ENCODE measurements at places on chromosomes 4 and X.

- DNase-seq = peak; percentile 94
Observed at GRCh38 chr4:170089668-170090351, at the start of gene AADAT. Gene AADAT, minus strand, starts transcription at chr4:170089956. Its CDS starts 266 bp downstream, at chr4:170089690.

DNA sequence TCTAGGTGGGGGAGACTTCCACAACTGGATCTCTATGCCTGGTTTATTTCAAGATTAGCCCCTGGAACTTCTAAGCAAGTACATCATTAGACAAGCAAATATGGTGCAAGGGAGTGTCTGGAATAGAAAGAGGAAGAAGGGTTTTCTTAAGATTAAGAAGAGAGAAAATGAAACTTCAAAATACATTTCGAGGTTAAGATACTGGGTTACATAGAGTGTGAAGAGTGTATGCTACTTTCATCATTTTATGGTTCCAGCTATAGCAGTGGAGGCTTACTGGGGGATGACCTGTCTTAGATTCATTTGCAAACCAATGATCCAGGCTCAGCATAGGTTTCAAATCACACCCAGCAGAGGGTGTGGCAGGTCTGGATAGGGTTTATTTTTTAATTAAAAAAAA lies 144.4 kb upstream of the GATB start:
- DNase-seq = no peak

DNA sequence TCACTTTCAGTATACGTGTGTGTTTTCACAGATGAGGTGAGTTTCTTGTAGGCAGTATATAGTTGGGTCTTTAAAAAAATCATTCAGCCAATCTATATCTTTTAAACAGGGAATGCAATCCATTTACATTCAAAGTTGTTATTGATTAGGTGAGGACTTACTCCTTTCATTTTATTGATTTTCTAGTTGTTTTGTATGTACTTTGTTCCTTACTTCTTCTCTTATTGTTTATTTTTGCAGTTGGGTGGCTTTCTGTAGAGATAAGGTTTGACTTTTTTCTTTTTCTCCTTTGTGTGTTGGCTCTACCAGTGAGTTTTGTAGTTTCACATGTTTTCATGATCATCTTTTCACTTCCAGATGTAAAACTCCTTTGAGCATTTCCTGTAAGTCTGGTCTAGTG lies 83.1 kb downstream of the MAGED1 start:
- no peak for DNase-seq

DNA sequence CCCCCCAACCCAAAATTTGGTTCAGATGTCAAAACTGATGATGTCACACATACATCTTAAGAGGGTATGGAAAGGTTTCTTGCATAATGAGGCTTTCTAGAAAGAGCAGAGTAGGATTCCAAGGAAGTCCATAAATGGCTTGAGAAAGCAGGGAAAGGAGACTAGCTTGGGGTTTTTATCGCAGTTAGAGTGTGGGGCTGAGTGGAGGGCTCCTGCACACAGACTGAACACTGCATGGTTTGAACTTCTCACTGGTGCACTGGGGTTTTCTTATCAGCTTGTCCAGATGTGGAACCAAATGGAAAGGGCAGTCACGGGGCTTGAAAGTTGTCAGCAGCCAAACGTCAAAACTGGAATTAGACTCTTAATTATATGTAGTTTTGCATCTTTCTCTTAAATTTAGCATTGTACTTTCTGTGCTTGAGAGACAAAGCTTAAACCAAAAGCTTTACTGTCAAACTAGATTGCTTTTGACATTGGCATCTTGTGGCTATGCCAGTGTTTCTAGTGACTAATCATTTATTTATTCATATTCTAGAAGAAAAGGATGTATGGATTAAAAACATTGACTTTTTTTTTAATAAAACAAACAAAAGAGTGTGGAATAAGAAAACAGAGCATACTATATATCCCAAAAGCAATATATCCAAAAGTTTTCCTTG lies 78.3 kb upstream of the STIM2 start:
- DNase-seq = no peak

DNA sequence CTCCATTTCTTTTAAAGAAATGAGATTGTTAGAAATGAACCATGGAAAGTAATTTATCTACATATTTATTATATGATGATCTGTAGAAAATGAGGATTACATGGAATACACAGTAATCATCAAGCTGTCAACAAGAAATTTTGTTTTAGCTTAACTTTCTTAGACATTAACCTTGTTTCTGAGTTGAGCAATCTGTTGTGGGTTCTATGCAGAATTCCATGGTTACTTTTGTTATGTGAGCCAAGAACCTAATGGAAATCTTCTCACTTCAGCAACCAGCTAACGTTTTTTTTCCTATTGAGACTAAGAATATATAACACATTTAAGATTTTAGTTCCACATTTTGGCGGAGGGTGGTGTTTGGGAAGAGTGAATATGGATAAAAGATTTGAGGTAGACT lies 136.1 kb upstream of the SLC4A4 start:
- no peak for DNase-seq

DNA sequence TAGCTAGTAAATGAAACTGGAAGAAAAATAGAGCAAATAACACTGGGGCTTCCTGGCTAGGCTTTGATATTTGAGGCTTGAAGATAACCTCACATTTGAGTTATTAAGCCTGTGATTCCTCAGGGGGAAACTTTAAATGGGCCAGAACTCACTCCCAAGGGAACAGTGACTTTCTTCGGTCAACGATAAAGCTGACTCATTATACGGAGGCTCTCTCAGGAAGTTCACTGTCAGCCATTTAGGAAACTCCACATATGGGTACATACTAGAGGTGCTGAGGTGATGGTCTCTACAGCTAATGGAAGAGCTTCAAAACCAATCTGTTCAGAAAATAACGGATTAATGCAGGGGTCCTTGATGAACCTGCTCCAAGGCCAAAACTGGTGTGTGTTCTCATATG lies 120.8 kb downstream of the SH2D1A start:
- no peak for DNase-seq

DNA sequence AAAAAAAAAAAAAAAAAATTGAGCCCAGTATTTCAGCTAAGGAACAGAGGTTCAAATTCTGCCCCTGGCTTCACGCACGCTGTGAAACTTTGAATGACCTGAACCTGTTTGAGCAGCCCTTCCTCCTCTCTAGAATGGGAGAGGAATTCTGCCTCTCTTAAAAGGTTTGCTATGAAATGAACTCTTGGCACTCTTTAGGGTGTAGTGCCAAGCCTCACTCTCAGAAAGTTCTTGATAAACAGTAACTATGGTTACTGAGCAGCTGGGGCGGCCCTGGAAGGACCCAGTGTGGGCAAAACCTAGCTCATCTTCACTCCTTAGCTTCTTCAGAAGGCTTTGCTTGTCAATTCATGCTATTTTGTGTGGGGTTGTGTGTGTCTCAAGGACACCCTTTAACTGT lies 73.7 kb downstream of the GEMIN8 start:
- DNase-seq = no peak

GRCh38 chr4:130183766-130184165 lies 1087.8 kb downstream of the C4orf33 start:
- no peak for DNase-seq

GRCh38 chr4:2871466-2871865 lies 27.8 kb downstream of the ADD1 start:
- DNase-seq = no peak

DNA sequence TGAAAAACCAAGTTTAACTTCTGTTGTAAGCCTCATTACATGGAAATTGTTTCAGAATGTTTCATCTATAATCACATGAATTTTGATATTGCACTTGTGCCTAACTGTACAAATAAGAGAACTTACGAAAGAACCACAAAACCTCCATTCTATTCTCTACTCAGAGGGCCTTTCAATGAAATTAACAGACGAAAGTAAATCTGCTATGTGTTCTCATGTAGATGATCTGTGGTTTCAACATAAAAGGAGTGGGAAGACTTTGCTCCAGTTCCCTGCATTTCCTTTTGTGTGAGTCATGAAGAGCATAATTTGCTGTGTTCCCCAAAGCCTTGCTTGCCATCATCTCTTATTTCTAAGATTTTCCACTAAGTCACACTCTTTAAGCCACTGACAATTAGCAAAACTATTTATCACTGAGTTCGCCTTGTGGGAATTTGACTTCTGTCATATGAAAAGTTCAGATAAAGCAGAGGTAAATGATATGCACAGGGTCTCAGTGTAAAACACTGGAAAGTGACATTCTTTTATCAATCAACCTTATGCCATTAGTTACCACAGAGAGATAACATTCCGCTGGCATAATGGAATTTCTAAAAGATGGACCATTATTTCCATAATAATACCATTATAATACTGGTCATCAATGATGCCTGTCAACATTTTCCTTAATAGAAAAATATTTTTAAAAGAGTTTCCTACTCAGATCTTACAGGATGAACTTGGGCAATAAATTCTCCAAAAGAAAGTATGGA lies 329.8 kb downstream of the NR3C2 start:
- DNase-seq = no peak

DNA sequence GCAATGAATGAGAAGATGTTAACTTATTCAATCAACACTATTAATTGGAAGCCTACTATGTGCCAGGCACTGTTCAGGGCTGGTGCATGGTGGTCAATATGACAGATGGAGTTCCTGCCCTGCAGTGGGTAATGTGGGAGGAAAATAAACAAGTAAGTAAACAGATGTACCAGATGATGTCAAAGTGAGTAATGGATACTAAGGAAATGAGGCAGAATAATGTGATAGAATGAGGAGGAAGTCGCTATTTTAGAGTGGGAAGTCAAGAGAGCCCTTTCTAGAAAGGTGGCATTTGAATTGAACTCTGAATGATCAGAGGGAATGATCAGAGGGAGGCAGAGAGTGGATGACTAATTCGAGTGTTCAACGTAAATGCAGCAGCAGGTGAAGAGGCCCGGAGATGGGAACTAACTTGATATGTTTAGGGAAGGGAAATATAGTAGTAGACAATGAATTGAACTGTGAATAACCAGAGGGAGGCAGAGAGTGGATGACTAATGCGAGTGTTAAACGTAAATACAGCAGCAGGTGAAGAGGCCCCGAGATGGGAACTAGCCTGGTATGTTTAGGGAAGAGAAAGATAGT lies 48.3 kb downstream of the HMGB3 start:
- no peak for DNase-seq

- DNase-seq = peak; percentile 87
Observed at GRCh38 chr4:3871181-3871852, 105.1 kb downstream of the ADRA2C start.

DNA sequence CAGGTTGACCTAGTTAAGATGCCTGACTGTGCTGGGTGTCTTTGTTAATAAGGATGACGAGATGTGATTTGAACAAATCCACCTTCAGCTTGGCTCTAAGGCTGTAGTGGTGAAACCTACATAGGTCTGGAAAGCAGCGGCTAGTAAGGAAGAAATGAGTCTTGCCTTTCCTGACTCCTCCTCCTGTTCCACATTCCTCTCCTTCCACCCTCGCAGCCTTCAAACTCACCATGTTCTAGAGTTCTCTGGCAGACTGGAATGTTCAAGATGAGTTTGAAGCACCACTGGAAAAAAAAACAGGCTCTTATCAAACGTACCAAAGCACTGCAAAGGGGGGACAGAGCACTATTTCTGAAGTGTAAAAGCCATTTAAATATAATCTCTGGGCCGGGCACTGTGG lies 395.4 kb downstream of the BMPR1B start:
- no peak for DNase-seq

DNA sequence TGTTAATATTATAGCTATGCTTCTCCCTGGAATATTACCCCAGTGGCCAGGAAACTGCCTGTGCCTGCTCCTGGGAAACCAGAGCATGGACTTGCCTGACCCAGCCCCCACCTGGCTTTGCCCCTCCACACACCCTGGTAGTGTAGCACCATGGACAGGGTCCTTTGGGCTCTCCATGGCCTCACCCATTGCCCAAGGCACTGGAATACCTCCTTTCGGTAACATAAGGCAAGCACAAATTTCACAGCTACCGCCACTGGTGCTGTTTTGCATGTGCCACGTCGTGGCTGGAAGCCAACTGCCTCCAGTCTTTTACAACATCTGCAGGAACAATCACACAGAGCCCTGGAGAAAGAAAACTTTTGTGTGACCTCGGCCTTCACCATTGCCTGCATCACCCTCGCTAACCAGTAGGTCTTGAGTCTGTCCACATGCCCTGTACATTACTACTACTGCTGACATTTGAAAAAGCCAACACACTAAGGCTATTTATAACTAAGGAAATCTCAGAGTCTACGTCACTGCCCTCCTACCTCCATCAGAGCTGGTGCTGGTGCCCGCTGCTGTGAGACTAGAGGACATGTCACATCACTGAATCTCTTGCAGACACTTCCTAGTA lies 47.7 kb downstream of the HPGD start:
- no peak for DNase-seq

- no peak for DNase-seq
Observed at GRCh38 chr4:36241771-36242170, 2.5 kb downstream of the ARAP2 start.

DNA sequence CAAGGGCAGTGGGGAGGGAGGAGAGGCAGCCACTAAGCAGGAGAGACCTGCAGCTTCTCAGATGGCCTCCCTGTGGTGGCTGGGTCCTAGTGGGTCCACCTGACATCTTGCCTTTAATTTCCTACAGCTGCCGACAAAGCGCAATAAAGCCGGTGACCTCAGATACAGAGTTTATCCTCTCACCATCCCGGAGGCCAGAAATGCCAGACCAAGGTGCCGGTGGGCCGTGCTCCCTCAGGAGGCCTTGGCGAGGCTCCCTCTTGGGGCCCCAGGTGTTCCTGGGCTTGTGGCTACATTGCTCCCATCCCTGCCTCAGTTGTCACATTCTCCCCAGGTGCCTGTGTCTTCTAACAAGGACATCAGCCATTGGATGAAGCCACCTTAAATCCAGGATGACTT lies 103.0 kb downstream of the ADRA2C start:
- no peak for DNase-seq

GRCh38 chrX:124641737-124642491 lies 295.6 kb downstream of the SH2D1A start:
- DNase-seq = no peak

DNA sequence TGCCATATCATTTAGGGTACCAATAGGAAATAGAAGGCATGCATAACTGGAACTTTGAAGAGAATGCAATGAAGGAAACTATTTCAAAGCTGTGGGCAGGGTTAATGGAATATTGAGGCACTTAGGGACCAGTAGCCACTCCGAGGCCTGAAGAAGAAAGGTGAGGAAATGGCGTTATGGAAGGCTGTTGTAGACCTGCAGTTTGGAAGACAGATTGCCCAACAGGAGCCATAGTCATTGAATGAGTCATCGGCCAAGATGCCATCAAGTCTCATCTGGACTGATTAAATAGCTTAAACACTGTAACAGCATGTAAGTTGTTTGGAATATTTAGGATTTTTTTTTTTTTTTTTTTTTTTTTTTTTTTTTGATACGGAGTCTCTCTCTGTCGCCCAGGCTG lies 11.6 kb downstream of the CXCL13 start:
- no peak for DNase-seq

DNA sequence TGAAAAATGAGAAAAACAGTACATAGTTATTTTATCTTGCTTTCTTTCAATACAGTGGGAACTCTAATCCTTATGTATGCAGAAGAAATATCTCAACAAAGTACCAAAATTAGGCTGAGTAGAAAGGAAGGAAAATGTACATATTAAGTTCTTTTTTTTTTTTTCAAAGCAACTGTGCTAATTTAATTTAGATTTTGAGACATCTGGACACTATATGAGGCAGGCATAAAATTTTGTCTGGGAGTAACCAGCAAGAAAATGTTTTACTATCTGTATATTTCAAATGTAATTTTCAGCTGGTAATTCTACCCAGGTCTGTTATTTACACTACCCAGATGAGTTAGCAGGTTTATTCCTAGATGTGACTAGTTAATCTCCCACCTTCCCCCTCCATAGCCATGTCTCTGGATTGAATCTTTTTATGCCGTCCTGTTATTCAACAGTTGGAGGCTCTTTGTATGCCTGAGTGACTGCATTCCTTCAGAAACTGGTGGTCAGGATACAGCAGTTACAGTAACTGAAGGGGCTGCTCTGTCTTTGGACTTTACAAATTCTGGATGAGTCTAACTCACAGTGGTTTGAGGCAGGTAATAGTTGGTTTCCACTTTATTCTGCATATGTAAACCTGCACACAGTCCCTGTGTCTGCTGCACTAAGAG lies 633.6 kb downstream of the PCDH18 start:
- no peak for DNase-seq

Measured in iPS-NIHi11 (cell line).